ENCODE measurements at places on chromosomes 11 and 22.

- no peak for DNase-seq
Measured at GRCh38 chr22:41943661-41944209, 3.2 kb downstream of the CENPM start.

DNA sequence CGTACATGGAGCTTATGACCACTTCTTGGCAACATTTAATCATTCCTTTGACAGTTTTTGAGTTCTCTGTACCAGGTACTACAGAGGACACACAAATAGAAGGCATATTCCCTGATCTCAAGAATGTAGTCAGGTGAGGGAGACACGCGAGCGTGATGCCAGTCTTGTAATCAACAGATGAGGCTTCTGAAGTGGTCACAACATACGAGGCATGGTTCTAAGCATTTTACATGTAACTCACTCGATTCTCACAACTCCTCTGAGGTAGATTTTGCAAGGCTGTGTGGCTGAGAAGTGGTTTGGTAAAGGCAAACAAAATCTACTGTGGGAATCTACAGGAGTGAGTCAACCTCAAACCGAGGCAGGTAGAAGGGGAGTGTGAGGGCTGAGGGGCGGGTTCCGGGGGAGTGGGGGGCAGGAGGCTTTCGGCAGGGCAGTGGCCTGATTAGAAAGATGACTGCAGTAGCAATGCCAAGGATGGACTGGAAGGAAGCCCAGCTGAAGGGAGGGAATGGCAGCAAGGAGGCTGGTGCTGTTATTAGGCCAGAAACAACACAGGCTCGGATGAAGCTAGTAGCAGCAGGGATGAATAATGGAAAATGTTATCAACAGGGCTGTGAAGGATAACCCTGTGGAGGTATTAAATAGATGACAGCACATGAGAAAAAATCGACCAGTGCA, 63.8 kb downstream of the ST14 start:
- no peak for DNase-seq

- DNase-seq = peak; percentile 18
Measured at GRCh38 chr11:606245-606644, 9.5 kb downstream of the IRF7 start.

DNA sequence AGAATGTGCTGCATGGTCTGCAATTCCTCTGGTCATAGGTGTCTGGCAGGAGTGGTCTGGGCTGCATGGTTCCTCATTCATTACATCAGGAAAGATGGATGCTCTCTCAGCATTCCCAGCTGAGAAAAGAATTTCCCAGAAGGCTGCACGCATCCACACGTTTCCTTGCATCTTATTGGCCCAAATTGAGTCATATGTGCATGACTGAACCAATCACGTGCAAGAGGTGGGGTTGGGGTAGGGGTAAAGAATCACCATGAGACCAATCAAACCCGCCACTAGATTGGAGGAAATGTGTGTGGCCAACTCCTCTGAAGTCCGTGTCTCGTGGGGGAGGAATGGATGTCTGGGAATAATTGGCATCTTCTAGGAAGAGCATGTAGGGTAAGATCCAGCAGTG, 28.8 kb downstream of the TST start:
- no peak for DNase-seq

DNA sequence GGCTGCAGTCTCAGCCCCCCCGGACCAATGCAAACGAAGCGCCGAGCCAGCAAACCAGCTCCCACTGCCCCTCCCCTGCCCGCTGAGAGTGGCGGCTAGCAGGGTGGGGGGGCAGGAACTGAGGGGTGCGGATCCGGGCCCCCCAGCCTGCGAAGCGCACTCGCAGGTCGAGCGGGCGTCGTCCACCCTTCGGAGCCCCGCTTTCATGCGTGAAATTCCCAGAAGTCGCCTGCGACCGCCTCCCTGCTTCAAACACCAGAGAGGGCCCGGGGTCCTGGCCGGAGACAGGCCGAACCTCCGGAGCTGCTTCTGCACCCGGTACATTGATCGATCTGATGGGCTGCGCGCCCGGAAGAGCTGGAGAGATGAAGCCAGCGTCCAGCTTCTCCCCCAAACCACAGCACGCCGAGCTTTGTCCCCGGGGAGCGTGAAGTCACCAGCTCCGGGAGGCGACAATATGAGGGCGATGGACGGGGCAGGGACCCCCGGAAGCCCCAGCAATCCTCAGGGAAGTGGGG, 646 bp upstream of the PATZ1 start:
- peak; percentile 50 for DNase-seq

DNA sequence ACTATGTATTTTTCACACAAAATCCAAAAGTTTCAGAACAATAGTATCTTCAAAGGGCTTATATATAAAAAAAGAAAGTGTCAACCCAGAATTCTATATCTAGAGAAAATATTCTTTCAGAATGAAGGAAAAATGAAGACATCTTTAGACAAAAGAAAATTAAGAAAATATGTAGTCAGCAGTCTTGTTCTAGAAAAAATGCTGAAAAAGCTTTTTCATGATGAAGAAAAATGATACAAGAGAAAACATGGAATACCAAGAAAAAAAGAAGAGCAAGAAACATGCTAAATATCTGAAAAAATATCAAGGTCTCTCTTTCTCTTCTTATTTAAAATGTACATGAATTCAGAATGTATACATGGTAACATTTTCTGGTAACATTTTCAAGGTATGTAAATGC, 816.8 kb upstream of the FAT3 start:
- DNase-seq = no peak

DNA sequence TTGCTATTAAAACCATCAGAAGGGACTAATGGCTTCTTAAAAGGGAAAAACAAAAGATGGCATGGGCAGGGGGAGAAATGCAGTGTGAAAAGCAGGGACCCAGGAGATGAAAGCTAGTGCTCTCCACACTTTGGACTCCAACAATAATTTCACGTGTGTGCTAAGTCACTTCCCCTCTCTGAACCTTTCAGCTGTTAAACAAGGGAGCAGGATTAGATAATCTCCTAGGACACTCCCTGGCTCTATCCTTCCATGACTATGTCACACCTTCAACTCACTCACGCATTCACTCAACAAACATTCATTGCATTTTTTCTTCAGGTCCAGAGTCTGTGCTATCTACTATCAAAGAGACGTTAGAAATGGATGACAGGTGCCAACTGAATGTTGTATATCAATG, 88.7 kb downstream of the SYN3 start:
- DNase-seq = no peak

DNA sequence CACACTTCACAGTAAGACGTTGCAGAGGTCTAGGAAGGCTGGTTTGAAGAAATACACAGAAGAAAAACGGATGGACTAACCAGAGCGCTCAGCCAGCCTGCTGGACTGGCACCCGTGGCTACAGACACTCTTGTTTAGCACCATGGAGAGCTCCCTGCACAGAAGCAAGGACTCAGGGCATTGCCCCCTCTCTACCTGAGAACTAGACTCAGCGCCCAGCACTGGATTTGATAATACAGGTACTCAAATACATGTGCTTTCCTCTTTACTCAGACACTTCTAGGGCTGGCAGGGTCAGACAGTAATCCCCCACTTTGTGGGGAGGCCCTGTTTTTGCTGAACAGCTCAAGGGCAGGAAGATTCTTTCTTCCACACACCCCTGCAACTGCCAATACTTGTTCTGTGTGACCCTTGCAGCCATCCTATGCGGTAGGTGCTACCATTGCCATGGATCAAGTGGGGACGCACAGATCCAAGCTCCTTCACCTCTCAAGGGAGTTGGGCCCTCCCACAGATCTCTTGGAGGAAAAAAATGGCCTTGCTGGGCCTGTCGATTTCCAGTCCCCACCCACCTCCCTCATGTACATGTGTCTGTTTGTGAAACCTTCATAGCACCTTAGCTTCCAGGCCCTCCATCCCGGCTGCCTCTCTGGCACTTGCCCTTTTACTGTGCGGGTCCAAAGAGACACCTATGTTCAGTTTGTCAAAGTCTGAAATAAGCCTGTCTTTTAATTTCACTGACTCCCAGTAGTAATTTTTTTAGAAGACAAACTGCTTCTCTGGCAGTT, 5.1 kb upstream of the P2RX6 start:
- no peak for DNase-seq

DNA sequence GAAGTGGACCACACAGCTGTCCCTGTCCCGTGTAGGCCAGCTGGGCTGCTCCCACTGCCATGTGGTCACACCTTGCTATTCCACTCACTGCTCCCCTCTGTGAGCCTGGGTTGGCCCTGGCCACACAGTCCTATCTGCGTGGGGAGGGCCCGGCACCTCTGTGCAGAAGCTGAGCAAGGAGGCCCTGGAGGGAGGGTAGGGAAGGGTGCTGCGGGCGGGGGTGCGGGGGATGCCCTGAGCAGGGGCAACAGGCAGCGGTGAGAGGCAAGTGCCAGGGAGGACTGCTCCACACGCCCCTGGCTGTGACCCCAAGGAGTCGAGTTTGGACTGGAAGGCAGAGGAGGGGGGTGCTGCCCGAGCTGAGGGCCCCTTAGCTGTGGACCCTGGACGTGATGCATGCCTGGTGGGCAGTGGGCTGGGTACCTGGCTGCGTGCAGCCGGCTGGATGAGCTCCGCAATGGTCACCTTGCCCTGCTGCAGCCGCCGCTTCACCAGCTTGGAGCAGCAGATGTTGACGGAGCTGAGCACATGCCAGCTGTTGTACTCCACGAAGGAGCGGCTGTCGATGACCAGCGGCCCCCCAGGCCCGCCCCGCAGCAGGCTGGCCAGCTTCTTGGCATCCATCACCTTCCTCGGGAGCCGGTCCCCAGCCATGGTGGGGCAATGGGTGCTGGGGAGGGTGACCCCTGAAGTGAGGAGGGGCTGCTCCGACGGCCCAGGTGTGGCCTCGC, 6.7 kb downstream of the DUSP8 start:
- no peak for DNase-seq

DNA sequence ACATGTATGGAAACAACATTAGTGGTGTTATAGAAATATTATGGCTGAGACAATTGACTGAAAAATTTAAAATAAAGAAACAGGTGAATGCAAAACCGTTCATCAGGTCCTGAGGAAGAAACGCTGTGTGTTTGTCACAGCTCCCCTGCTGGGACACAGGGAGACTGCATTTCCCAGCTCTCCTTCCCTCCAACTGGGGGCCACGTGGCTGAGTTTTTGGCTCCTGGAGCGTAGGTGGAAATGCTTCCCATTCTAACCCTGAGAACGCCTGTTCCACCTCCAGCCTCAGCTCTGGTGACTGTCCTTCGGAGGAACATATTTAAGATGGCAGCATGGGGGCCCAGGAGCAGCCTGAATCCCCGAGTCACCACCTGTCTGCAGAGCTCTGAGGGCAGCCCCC, 398.6 kb downstream of the BRD1 start:
- no peak for DNase-seq

DNA sequence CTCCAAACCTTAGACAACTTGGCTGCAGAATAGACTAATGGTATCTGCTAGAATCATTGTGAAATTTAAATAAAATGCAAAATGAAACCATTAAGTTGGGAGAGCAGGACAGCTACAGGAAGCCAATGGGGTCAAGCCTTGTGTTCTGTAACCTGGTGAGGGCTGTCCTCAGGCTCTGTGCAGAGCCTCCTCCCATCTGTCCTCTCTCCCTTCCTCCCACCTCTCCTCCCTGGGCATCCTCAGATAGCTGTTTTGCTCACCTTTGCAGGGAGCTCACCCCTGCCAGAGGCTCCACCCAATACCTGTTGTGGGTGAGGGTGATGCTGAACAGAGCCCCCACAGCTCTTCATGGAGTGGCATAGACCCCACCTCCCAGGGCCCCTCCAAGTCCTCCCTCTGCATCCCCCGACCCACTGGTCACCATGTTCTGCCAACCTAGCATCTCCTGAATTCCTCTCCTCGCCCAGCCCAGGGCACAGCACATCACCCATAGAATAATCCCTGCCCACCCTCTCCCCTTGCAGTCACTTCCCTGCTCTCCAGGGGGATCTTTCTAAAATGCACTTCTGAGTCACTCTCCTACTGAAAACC, 100.3 kb downstream of the PDE2A start:
- DNase-seq = no peak

DNA sequence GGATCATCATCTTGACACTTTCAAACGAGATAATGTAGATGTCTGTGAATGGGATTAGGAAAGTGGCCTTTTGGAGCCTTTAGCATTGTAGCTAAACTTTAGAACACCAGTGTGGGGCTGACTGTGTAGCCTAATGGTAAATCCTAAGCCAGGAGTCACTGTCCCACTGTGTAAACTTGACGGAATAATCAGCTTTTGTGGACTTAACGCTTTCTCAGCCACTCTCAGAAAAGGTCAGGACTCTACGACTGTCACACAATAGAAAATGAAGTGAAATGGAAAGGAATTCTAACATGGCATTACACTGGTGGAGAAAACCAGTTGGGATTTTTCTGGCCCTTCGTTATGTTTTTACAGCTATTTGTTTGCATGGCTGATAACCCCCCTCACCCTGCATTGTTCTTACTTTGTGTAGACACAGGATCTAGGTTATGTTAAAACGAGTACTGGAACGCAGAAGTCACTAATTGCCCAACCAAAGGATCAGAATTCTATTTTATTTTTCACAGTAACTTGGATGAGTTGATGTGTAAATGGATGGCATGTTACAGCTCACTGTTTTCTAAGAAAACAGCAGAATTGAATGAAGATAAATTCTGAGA, 22.0 kb upstream of the GRAMD1B start:
- DNase-seq = no peak

- DNase-seq = no peak
Measured at GRCh38 chr11:1346669-1347390, 37.4 kb upstream of the TOLLIP start.

- no peak for DNase-seq
Measured at GRCh38 chr11:74437441-74438042, 29.8 kb downstream of the KCNE3 start.

- DNase-seq = no peak
Measured at GRCh38 chr22:21942407-21943343, 10.0 kb downstream of the PPM1F start.

- DNase-seq = no peak
Measured at GRCh38 chr11:74444173-74444826, 23.0 kb downstream of the KCNE3 start.

DNA sequence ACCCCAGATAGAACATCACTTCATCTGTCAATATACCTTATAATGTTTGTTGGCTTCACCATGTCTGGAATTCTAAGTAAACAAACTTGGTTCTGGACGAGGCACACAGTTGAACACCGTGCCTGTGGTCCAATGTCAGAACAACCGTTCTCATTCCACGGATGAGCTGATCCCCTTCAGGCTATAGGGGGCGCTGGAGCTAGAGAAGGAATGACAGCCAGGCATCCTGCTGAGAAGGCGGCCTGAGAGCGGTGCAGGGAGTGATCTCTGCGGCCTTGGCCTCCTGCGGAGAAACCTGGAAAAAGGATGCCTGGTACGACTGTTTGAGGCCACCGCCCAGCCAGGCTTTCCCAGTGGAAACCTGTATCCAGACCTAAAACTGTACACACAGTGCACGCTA, 48.7 kb downstream of the FDX1 start:
- no peak for DNase-seq

All from DMS153 (cell line).